Tracheal epithelial cell (primary cell): ENCODE measurements at places on chromosomes 4 and X. TPM values are rescaled to one million over a fixed set of nuclear protein-coding genes. Genes with fewer than 3 reads are reported as not detected.

The DMP1 gene
- not detected in 2 replicates for total RNA-seq

The NRK gene
- total RNA-seq = 3.4 TPM in 1 of 2 replicates, not detected in the other

The MAGEC1 gene
- total RNA-seq = not detected in 2 replicates

The SULT1B1 gene
- total RNA-seq = under 0.01 TPM in 1 of 2 replicates, not detected in the other

The TLR6 gene
- 0.48 and 0.64 TPM in 2 replicates for total RNA-seq

The TEX13D gene
- not detected in 2 replicates for total RNA-seq

The LRCH2 gene
- 0.24 TPM in 1 of 2 replicates, not detected in the other for total RNA-seq

The KLB gene
- under 0.01 TPM in 1 of 2 replicates, not detected in the other for total RNA-seq

The KIAA1210 gene
- not detected in 2 replicates for total RNA-seq
